Activated CD4-positive, alpha-beta T cell treated with anti-CD3 and anti-CD28 coated beads for 4 hours (primary cell): ENCODE measurements at places on chromosomes 5 and 9.

GRCh38 chr5:33745101-33745770 is 146.6 kb downstream of the ADAMTS12 start:
- no peak for DNase-seq

DNA sequence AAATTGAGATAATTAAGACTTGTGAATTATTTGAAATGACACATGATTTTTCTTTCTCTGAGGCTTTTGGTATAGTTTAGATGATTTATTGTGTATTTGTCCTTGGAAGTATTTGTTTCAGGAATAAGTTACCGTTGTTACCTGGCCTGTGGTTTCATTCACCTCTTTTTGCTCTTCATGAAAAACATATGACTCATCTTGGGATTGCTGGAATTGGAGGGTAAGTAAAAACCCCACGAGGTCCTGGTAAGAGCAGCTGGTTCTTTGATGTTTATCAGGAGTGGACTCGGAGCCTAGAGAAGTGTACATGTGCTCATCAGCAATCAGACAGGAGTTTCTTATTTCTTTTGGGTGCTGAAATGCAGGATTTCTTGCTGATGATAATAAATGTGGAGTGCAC is 275.3 kb downstream of the PSAT1 start:
- DNase-seq, result no peak

DNA sequence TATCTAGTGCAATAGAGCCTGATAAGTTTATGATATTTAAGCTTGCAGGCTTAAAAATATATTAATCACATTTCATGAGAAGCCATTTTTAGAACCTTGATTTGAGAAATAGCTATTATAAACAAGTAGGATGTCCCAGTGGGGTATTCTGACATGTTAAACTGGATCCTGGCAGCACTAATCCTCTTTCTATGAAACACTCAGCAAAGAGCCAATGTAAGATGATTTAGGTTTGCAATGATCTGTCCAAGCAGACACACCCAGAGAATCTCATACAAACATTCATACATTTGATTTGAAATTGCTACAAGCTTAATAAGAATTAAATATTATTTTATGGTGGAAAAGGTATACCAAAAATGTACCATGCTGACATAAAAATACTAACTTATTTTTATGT is 86.5 kb downstream of the ERP44 start:
- DNase-seq, result no peak

GRCh38 chr9:35899021-35899420 is 7.0 kb upstream of the HRCT1 start:
- no peak for DNase-seq

DNA sequence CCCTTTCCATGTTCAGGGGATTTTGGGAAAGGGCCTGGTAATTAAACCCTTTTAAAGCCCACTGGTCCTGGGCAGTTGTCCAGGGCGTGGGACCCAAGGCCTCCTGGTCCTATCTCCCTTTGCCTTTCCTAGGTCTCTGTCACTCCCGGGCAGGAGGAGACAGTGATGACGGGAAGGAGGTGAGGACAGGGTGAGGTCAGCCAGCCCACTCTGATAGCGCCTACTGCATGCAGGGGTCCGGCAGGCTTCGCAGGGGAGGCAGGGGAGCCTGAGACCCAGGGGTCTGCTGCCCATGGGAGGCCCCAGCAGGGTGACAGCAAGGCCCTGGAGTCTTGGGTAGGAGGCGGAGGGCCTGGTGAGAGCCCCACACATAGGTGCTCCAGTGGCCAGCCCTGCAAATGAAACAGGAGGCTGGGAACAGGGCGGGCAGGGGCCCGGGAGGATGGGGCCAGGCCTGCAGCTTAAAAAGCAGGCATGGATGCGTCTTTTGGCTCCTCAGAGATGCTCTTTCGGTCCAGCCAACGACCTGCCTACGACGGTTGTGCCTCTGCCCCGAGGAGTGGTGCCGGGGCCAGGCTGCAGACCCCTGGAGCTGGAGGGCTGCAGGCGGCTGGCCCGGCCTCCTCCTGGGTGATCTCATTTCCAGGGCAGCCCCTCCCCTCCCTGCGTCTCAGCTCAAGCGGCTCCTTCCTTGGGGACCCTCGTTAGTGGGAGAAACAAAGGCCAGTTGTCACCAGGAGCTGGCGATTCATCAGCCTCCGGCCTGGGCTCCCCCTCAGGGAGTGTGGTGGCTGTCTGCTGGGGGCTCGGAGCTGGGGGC is 6.7 kb upstream of the RXRA start:
- DNase-seq, result no peak

DNA sequence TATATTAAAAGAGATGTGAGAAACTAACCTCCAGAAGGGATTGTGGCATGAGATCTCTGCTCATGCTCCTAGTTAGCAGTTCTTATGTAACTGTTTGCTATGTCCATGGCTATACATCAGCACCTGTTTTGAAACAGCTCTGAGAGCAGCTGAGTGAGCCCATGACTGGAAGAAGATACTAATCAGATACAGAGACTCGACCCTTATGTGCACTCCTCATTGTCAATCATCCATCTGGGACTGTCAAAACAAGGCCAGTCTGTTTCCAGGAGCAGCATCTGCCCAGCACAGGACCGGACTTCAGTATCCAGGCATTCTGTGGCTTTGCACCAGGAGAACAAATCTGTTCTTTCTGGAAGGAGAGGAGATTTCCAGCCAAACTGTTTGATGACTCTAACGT is 77.7 kb downstream of the EFNA5 start:
- no peak for DNase-seq

DNA sequence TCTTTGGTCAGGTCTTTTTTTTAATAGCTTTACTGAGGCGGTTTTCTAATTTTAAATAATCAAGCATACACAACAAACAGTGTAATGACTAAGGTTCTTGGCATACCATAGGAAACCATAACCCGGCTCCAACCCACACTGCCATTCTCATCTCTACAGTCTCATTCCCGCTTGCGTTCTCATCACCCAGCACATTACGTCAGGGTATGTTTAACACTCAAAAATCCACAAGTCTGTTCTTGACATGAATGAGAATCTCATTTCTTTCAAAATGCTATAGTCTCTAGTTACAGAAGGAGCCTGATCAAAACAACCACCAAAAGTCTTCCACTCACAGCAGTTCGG is 505 bp downstream of the C5orf34 start:
- DNase-seq, result no peak

DNA sequence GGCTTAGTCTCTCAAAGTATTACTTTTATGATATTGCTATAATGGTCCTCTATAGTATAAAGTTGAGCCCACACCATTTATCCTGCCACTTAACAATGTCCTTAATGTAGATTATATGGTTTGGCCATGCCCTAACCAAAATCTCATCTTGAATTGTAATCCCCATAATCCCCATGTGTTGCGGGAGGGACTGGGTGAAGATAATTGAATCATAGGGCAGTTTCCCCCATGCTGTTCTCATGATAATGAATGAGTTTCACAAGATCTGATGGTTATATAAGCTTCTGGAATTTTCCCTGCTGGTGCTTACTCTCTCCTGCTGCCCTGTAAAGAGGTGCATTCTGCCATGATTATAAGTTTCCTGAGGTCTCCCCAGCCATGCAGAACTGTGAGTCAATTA is 498.8 kb downstream of the RAB3C start:
- DNase-seq, result no peak

- DNase-seq, result no peak
Observed at GRCh38 chr9:132909311-132909710, 30.6 kb downstream of the SPACA9 start.

DNA sequence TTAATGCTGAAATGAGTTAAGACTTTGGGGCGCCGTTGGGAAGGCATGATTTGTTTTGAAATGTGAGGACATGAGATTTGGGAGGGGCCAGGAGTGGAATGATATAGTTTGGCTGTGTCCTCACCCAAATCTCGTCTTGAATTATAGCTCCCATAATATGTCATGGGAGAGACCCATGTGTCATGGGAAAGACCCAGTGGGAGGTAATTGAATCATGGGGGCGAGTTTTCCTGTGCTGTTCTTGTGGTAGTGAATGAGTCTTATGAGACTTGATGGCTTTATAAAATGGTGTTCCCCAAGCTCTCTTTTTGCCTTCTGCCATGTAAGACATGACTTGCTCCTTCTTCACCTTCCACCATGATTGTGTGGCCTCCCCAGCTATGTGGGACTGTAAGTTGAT is 5.1 kb downstream of the SLC25A48 start:
- no peak for DNase-seq
